ENCODE measurements at places on chromosomes 3 and 15.

GRCh38 chr3:49721596-49721895 is 2.1 kb upstream of the AMIGO3 start:
- DNase-seq, result no peak

DNA sequence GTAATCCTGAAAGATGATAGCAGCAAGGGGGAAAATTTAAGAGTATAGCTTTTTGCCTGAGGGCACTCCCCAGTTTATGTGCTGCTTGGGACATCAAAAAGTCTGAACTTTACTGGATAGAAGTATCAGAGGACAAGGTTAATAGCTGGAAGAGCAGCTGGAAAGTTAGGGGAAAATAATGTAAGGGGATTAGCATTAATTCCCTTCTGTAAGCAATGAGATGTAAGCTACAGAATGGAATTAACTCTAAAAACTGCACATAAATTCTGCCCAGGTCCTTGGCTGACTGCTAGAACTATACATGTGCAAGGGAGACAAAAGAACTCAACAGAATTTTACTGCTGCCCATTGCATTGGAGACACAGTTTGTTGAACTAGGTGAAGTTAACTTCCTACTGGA is 55.6 kb downstream of the ATP11B start:
- DNase-seq, result no peak

DNA sequence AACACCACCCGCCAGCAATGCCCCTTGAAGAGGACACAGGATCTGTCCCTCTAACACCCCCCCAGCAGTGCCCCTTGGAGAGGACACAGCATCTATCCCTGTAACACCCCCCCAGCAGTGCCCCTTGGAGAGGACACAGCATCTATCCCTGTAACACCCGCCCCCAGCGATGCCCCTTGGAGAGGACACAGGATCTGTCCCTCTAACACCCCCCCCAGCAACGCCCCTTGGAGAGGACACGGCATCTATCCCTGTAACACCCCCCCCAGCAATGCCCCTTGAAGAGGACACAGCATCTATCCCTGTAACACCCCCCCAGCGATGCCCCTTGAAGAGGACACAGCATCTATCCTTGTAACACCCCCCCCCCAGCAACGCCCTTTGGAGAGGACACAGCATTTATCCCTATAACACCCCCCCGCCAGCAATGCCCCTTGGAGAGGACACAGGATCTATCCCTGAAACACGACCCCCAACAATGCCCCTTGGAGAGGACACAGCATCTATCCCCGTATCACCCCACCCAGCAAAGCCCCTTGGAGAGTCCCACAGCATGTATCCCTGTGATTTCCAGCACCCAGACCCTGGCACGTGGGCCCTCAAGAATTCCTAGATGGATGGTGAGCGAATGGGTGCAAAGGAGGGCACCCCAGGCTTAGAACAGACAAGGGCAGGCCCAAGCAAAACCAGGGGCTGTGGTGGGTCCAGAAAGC is 26.9 kb downstream of the TNK2 start:
- no peak for DNase-seq

DNA sequence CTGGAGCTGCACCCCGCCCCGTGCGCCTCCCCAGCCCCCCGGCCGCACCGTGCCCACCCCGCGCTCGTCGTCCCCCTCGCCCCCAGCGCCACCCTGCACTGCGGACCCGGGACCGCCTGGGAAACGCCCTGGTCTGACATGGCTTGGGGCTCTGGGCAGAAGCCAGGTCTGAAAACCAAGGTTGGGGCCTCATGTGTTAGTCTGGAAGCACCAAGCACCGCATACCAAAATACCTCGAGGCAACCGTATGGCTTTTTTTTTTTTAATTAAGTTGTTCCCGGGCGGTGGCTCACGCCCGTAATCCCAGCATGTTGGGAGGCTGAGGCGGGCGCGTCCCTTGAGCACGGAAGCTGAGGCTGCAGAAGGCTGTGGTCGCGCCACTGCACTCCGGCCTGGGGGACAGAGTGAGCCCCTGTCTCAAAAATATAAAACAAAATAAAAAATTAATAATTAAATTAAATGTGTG is 91.5 kb upstream of the CHD2 start:
- no peak for DNase-seq

- DNase-seq, result no peak
These were observed 16.7 kb downstream of the SMAD3 start for GRCh38 chr15:67082007-67082536.

DNA sequence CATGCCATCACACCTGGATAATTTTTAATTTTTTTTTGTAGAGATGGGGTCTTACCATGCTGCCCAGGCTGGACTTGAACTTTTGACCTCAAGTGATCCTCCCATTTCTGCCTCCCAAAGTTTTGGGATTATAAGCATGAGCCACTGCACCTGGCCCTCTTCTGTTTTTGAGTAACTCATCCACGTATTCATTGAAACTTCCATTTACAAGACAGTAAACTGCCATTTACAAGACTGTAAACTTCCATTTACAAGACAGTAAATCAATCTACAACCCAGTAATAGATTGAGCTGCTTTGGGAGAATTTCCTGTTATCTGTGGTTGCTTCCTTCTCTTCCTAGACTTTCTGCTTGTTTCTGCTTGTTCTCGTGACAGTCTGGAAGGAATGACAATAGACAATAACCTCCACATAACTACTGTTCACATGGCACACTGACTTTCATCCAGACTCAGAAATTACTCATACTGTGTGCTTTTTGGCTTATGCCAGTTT is 114.7 kb upstream of the CCNL1 start:
- DNase-seq, result no peak

- no peak for DNase-seq
These were observed 10.6 kb downstream of the FSTL1 start for GRCh38 chr3:120440001-120440703.

DNA sequence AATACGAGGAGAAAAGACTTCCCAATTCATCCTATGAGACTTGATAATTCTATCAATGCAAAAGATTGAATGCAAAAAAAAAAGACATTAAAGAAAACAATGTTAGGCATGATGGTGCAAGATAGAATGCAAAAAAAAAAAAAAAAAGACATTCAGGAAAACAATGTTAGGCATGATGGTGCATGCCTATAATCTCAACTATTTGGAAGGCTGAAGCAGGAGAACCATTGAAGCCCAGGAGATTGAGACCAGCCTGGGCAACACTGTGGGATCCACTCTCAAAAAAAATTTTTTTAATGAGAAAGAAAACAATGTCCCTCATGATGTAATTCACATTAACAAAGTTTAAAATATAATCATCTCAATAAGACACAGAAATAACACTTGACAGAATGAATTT is 75.9 kb downstream of the MYO9A start:
- no peak for DNase-seq

- no peak for DNase-seq
These were observed 29.6 kb upstream of the FNDC3B start for GRCh38 chr3:172009803-172010202.

DNA sequence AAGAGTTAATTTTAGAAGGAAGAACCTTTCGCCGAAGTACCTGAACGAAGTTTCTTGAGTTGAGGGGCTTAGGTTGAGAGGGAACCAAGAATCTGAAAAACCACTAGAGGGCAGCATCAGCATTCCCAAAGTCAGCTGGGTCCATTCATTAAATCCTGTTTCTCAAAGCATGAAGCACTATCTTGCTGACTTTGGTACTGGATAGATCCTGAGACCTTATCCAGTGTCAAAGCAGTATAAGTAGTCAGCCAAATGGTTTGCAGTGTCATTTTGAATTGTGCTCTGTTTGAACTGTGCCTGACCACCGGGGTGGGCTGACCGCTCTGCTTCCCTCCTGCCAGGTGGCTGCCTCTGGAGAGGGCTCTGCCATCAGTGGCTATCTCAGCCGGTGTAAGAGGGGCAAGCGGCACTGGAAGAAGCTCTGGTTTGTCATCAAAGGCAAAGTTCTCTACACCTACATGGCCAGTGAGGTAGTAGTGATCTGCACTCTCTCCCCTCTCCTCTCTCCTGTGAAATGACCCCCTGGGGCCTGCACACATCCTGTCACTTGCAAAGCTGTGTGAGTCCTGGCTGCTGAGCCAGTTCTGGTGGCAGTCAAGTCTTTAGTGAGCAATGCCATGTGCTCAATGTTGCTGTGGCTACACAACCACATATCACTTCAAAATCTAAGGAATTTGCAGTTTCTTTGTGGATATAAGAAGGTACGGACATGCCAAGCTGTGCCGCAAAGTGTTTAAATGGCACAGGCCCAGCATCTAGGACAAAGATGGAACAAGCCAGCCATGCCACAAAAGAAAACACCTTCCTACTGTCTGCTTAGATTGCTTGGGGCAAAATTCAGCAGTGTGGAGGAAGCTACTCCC is 21.4 kb upstream of the NR2C2 start:
- DNase-seq, result peak; percentile 57

GRCh38 chr15:78382114-78382880 is 42.1 kb downstream of the CRABP1 start:
- DNase-seq, result no peak

DNA sequence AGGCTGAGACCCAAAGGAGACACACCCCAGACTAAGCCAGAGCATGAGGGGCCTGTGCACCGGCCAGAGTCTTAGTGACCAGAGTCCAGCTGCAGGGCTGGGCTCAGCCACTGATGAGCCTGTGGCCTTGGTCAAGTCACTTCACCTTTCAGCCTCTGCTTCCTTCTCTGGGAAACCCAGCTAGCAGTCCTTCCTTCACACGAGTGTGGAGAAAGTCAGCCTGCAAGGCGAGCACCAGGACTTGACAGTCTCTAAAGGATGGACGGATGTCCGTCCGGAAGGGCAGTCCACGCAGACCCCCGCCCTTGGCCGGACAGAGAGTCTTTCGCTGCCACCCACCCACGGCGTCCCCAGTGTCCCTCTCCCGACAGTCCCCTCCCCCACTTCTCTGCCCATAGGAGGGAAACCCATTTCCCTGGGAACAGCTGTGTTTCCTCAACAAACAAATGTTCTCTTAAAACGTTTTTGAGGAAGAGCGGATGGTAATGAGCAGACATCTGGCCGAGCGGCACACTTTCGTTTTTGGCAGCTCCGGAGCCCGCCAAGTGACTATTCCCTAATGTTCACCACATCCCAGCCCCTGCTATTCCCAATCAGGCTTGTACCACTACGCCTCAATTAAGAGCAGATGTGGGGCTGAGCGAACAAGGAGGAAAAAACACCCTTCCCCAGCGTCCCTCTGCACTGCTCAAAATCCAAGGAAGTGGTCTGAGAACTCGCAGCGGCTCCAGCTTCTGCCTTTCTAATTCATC is 129.1 kb upstream of the SMAD3 start:
- peak; percentile 43 for DNase-seq

GRCh38 chr3:65334045-65334665 is 646.4 kb upstream of the ADAMTS9 start:
- DNase-seq, result peak; percentile 64

DNA sequence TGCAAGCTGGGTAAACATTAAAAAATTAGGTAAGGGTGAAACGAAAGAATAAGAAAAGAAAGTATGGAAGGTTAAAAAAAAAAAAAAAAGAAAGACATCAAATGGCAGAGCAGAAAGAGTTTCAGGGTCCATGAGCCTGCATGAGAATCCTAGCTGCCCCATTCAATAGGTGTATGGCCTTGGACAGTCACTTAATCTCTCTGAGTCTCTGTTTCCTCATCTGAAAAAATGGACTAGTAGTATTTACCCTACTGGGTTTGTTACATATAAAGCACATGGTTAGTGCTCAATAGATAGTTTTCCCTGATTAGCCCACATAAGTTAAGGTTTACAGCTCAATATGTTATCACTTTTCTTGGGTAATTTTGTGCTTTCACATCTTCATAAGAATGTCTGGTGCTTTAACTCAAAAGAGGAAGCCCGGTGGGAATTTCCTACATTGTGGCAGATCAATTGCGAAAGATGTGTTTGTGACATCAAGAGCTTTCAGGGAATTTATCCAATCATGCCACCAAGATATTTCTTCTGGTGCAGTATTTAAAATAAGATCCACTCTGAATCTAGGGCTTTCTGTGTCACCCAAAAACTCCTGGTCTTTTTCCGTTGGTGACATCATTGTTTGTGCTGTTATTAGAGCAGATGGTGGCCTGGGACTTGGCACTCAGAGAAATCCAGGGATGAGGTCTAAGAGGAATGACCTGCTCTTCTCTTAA is 57.2 kb upstream of the UBE2E1 start:
- no peak for DNase-seq

DNA sequence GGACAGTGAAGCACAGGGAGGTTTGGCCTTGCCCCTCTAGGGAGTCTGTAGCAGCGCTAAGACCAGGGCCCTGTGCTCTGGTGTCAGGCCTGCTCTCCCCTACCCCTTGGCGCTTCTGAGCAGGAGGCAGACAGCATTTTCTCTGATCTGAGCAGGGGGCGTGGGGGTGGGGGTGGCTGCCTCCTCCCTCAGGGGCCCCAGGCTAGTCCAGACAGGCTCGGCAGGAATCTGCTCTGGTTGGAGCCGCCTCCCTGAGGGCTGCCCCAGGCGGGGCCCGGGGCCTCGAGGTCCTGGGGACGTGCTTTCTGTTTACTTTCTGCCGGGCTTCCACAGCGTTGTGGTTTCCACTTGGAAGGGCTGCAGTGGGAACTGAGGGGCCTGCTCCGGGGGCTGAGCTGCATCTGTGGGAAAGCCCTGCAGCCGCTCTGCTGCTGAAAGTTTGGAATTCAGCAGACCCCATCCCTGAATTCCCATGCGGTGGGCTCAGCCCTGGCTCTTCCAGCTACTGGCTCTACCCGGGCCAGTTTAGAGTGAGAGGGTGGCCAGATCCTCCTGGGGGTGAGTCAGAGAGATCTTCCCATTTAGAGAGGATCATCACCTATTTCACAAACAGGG is 105.4 kb downstream of the LINGO1 start:
- DNase-seq, result no peak

- no peak for DNase-seq
These were observed 125.5 kb upstream of the ADAMTS9 start for GRCh38 chr3:64813326-64813725.

DNA sequence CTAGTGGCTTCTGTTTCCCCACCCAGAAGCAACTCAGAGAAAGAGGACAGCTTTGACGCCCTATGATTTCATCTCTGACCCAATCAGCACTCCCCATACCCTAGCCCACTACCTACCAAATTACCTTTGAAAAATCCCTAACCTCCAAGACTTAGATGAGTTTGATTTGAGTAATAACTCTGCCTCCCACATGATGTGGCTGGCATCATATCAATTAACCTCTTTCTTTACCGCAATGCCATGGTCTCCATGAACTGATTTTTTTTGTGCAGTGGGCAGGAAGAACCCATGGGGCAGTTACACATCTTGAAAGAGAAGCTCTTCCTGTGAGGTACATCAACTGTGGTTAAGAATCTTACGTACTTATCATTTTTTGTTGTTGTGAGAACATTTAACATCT is 25.5 kb upstream of the APOD start:
- no peak for DNase-seq

- no peak for DNase-seq
These were observed 164.3 kb downstream of the FNDC3B start for GRCh38 chr3:172203522-172204258.

DNA sequence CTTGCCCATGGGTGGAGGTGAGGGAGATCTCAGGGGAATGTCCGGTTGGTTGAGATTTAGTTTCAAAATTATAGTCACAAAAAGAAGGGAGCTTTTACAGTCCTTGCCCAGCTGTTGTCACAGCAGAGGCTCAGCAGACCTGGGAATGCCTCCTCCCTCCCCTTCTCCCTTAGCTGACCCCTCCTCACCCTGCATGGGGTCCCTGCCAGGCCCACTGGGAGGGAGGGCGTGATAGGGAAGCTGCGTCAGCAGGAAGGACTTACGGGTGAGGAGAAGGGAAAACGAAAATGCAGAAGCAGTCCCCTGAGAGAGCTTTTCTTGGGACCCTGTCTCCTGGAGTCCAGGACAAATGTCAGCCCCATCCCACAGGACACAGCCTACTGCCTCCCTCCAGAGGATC is 18.9 kb downstream of the SCN5A start:
- no peak for DNase-seq

- DNase-seq, result no peak
These were observed 51.4 kb downstream of the HES1 start for GRCh38 chr3:194187233-194187944.

- peak; percentile 18 for DNase-seq
These were observed 794 bp downstream of the ARPP19 start for GRCh38 chr15:52567871-52568600.
